ENCODE measurements at places on chromosomes 3 and 15.

DNA sequence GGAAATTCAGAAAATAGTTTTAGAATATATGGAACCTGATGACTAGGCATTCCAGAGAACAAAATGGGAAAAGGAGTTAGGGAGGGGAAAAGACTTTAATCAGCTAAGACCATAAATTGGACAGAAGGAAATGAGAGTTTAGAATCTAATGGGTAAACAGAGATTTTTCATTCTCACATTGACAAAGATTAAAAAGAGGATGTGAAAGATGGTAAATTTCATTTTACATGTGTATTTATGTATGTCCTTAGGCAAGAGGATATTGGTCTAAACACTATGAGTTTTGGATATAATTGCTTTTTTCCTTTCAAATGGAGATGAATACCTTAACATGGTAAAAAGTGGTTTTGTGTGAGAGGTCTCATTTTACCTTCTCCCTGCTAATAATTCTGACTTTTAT is 1021.9 kb downstream of the NSUN3 start:
- no peak for DNase-seq

DNA sequence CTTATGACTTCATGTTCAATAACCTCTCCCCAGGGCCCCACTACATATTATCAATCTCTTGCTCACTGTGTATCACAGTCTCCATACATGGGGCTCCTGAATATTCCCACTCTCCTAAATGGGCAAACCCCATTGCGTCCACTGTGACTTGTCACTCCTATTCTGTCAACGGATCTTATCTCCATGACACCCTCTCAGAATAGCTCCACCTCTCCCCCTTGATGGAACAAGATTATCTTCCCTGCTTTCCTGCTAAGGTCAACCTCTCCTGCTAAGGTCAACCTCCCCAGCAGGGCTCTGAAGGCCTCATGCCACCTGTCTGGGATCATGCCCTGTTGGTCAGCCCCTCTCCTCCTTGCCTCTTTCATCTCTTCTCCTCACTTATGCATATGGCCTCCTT is 1.8 kb downstream of the CLDN18 start:
- no peak for DNase-seq

- no peak for DNase-seq
Measured at GRCh38 chr15:71649894-71650293, 160.5 kb upstream of the NR2E3 start.

DNA sequence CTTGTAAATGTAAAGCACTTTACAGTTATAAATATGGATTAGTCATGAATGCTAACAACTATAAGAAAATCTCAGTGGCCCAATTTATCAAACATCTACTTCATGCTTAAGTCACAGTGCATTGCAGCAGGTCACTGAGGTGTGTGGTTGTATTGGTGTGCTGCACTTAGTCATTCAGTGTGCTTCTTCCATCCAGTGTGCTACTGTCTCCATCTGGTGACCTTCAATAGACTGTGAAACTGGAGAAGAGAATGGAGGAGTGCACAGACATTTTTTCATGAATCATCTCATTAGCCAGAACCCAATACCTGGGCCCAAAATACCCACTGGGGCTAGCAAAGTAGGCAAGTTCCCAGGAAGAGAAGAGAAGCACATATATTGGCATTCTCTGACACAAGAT is 199.6 kb downstream of the SHOX2 start:
- no peak for DNase-seq

DNA sequence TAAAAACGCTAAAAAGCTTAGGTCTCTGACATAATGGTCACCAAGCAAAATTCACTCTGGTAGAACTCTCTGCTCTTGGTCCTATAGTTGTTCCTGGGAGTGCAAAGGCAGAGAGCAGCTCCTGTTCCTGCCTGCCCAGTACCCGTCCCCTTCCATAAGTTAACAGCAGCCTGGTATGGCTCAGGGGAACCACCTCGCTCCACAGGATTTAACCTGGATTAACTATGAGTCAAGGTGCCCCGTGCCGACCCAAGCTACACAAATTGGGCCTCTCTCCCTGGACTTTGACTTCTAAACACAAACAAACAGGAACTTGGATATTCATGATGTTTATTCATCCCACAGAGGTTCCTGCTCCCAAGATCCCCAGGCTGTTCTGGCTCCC is 32.1 kb downstream of the SCAP start:
- no peak for DNase-seq

DNA sequence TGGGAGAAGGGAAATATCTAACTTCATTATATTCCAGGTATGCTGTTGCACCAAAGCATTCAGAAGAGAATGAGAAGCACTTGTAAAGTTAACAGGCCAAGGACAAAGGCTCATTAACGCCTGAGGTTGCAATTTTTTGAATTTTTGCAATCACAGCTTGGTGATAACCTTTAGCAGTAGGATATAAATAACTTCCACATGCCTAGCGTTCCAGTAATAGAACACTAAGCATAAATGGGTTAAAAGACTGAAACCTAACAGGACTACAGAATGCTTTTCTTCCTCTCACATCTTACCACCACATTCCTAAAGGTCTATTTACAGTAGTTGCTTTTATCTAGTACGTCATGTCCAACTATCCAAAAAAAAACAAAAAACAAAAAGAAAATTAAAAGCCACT is 57.4 kb upstream of the IMPG2 start:
- DNase-seq, result no peak

Measured in stimulated activated CD4-positive, alpha-beta T cell treated with anti-CD3 and anti-CD28 coated beads, TNF-alpha, amount 100 ng/mL, for 48 hours (primary cell).